ENCODE measurements at places on chromosomes 13 and 19.

- no peak for DNase-seq
Observed at GRCh38 chr19:17097593-17098126, 22.1 kb downstream of the MYO9B start.

- DNase-seq = no peak
Observed at GRCh38 chr13:47897411-47898050, 103.5 kb downstream of the SUCLA2 start.

DNA sequence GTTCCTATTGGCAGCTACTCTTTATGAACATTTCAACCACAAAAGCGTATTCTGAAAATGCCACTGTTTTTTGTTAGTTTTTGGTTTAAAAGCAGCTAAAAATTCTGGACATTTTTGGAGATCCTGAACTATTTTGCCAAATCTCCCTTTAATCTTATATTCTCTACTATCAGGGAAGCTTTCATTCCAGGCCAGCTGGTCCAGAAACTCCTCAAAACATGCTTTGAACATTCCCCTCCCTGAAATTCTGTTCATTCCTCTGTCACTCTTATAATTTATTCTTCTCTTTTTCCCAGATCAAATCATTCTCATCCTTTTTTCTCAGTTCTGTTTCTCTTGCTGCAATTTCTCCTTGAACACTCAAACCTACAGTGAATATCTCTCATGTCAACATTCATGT is 790.9 kb upstream of the ARGLU1 start:
- no peak for DNase-seq

- no peak for DNase-seq
Observed at GRCh38 chr13:28012383-28012782, 23.9 kb upstream of the URAD start.

- no peak for DNase-seq
Observed at GRCh38 chr19:43699506-43700394, 16.1 kb upstream of the IRGC start.

DNA sequence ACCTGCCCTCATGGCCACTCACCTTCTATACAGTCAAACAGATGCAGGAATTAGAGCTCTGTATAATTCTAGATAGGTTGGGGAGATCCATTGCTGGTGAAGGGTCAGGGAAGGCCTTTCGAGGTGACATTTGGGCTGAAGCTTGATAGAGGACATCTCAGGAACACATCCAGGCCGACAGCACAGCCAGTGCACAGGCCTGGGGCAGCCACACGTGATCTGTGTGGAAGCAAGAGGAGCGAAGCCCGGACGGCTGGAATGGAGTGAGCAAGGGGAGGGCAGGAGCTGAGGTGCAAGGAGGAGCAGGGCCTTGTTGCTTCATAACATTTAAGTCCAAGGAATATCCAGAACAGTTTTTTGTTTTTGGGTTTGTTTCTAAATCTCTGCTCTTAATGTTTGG is 4.5 kb upstream of the OVOL3 start:
- DNase-seq = no peak

DNA sequence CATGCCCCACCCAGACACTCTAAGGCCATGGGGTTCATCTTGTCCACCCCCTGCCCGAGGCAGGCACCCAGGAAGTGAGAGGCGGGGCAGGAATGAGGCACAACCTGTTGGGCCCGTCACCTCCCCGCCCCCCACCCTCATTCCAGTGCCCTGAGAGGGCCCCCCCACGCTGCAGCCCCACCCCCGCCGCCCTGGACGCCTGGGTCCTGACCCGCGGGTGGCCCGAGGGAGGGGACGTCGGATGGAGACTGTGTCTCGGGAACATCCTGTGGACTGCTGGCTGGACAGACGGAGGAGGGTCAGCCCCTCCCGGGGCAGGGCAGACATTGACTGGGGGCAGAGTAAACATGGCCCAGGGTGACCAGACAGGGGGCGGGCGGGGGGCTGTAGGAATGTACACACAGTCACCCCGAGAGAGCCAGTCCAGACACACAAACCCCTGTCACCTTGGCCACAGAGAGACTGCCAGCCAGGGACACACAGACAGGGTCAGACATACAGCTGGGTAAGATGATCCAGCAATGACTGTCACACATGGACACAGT is 7.4 kb upstream of the JUNB start:
- DNase-seq = no peak

DNA sequence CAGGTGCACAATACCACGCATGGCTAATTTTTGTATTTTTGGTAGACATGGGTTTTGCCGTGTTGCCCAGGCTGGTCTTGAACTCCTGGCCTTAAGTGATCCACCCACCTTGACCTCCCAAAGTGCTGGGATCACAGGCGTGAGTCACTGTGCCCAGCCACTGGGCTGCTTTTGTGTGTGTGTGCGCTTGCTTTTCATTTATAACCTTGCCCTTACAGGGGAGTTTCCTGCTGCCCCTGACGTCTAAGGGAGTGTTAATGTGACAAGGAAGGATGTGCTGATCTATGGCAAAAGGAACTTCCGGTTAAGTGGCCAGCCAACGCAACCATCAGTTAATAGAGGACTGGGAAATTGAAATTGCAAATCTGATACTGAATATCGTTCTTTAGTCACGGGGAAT is 57.7 kb downstream of the ING1 start:
- DNase-seq = no peak

DNA sequence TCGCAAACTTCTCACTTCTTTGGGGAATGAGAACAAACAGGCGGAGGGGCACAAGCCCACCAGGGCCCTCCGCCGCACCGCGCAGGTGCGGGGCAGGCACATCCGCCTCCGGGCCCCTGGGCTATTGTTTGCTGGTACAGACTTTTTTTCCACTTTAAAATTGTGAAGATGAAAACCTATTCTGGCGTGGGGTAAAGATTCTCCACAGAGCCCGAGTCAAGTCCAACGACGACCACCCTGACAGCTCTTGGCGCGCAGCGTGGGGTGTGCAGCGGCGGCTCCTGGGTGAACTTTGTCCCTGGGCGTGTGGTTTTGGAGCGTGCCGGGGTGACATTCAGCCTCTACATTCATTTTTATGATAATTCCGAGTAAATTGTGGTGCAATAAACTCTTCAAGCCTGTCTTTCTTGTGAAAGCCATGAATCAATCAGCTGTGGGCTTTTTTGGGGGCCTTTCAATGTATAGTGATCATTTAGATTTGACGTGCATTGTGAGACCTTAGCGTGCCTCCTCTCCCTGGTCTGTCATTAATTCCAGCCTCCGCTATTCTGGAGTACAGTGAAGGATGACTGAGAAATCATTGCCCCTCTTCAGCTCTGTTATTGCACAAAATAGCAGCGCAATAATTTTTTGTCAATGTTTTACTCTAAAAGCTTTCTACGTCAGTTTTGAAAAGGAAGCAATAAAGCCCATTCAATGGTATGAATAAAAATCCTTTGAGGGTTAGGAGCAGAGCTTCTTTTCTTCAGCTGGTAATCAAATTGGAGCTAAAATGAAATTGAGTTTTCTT is 90.0 kb downstream of the TEX29 start:
- DNase-seq = no peak

DNA sequence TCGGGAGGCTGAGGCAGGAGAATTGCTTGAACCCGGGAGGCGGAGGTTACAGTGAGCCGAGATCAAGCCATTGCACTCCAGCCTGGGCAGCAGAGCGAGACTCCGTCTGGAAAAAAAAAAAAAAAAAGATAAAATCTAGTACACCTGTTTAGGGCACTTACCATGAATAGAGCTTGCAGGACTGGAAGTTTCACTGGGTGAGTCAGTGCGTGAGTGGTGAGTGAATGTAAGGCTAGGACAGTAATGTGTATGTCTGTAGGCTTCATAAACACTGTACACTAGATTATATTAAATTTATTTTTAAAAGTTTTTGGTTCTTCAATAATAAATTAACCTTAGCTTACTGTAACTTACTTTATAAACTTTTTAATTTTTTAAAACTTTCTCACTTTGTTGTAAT is 22.9 kb downstream of the PPP5C start:
- no peak for DNase-seq

DNA sequence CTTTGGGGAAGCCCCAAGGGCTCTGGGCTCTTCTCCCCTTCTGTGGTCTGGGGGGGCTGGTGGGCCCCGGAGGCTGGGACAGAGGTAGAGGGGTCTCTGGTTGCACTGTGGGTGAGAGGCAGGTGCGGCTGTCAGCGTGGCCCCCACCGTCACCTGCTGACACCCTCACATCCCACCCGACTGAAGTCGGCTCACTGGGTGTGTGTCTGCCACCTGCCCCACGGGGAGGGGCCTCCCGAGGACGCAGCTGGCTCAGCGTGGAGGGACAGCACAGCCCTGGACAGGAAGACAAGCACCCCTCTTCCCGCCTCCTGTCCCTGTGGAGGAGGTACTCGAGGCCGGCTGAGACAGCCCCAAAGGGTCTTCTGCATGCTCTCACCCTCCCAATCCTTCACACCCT is 2.2 kb upstream of the TMEM86B start:
- no peak for DNase-seq

GRCh38 chr19:35419805-35420204 is 28.3 kb upstream of the FFAR2 start:
- DNase-seq = no peak

DNA sequence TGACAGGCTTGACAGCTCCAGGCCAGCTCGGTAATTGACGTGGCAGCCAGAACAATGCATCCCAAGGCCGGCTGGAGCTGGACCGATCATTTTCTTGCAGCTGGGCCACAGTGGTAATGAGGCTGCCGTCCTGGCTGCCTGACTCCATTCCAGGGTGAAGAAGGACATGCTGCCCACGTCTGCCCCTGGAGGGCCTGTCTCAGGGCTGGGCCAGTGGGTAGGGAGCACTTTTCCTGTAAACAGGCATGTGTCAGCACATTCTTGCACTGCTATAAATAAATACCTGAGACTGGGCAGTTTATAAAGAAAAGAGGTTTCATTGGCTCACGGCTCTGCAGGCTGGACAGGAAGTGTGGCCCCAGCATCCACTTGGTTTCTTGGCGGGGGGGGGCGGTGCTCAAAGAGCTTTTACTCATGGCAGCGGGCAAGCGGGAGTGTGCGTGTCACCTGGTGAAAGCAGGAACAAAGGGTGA is 38.1 kb upstream of the KCTD15 start:
- no peak for DNase-seq

GRCh38 chr13:52936806-52937205 is 88.4 kb upstream of the PCDH8 start:
- DNase-seq = no peak

GRCh38 chr13:104526561-104526960 is 1460.3 kb upstream of the SLC10A2 start:
- no peak for DNase-seq

GRCh38 chr13:31377946-31378345 is 178.2 kb downstream of the B3GLCT start:
- no peak for DNase-seq

GRCh38 chr13:102617697-102618350 is 21.0 kb downstream of the TPP2 start:
- no peak for DNase-seq

DNA sequence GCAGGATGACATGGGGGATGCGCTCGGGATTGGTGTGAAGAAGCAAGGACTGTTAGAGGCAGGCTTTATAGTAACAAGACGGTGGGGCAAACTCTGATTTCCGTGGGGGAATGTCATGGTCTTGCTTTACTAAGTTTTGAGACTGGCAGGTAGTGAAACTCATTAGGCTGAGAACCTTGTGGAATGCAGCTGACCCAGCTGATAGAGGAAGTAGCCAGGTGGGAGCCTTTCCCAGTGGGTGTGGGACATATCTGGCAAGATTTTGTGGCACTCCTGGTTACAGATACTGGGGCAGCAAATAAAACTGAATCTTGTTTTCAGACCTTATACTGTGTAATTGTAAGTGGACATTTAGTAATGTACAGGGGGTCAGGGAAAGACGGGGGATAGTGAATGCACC is 7.0 kb downstream of the KLK2 start:
- DNase-seq = no peak

- no peak for DNase-seq
Observed at GRCh38 chr13:114027046-114027715, 53.3 kb upstream of the C13orf46 start.

DNA sequence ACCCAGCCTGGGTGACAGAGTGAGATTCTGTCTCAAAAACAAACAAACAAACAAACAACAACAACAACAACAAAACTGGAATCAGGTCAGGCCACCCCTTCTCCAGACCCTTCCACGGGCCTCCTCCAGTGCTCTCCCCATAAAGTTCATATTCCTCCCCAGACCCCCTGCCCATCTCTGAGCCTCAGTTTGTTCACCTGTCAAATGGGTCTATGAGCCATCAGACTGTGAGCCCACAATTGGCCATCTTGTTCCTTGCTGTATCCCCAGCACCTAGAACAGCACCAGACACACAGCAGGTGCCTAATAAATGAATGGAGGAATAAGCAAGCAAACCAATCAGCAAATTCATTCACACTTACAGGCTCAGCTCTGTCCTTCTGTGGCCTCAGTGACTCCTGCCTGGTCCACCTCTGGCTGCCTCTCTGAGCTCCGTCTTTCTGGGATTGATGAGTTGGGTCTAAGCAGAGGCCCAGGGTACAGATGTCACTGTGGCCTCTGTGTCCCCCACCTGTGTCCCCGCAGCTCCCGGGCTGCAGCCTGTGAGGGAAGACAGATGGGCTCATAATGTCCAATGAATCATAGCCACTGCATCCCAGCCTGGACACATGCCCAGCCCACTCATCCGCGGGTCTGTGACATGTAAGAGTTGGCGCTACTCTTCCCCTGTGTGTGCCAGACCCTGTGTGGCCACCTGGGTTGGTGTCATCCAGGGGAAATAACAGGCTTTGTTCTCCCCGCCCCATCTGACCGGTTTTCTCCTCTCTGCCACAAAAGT is 19.6 kb upstream of the PTPRS start:
- no peak for DNase-seq

DNA sequence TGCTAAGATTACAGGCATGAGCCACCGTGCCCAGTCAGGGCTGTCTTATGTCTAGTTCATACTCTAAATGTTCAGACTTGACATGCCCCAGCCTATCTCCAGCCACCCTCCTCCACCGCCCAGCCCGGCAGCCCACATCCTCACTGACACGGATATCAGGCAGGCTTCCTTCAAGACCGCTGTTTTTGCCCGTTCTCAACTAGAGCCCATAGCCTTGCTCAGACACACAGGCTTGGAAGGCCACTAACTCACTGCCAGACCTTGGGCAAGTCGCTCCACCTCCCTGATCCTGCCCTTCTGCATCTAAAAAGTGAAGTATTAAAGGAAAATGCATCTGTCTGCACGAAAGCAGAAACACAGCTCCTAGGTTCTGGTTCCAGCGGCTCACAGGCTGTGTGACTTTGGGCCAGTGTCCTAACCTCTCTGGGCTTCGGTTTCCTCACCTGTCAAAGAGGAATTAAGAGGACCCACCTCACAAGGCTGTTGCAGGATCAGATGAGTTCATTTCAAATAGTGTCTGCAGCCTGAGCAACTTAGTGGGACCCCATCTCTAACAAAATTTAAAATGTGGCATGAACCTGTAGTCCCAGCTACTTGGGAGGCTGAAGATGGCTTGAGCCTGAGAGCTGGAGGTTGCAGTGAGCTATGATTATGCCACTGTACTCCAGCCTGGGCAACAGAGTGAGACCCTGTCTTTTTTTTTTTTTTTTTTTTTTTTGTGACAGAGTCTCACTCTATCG is 14.5 kb upstream of the CERS4 start:
- DNase-seq = no peak

- DNase-seq = no peak
Observed at GRCh38 chr13:54092686-54093085, 1064.1 kb downstream of the OLFM4 start.

GRCh38 chr19:14769201-14769600 is 9.2 kb downstream of the ADGRE2 start:
- no peak for DNase-seq

Measured in cortex of kidney (tissue), 1 donor.